ENCODE measurements at places on chromosomes 6 and 20.

GRCh38 chr6:38495922-38496635, 143.7 kb downstream of the BTBD9 start:
- peak; percentile 19 for DNase-seq

DNA sequence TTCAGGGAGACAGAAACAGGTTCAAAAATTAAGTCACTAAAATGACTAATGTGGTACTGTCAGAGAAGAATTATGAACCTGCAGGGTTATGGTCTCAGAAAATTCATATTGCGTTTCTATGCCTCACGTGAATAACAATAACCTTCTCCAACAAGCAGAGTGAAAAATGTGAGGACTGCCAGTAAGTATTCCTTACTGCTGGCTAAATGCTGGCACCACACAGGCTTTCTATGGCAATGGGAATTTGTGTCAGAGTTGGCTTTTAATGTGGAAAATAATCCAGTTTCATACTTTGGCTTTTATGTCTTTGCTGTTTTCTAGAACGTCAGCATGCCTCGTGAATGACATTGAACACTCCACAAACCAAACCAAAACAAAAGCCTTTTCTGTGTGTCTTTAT, 656.0 kb downstream of the KIF16B start:
- DNase-seq, result no peak

DNA sequence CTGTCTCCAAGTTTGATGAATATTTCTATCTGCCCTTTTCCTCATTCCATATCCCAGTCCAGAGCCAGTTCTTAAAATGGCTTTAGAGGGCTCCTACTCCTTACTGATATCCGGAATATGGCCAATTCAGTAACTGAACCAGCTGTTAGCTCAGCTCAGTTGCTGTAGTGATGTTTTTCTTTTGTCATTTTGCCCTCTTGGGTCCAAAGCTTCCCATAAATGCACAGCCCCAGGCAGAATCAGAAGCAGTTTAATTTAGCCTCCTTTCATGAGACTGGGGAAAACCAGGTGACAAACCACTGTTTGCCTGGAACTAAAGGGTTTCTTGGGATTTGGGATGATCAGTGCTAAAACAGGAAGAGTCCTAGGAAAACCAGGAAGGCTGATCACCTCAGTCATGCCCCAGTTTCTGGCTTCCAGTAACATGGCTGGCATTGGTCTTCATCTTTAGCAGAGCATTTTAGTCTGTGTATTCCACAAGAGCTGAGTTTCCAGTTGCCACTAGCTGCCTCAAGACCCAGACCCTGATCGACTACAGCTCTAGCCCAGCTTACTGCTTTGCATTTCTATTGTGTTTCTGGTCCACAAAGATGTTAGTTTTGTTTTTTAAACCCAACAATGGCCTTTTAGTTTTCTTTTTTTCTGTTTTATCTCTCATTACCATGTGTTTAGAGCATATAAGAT, 40.6 kb upstream of the REV3L start:
- no peak for DNase-seq

GRCh38 chr6:156174031-156174890, 602.9 kb upstream of the ARID1B start:
- DNase-seq, result no peak

GRCh38 chr6:30769088-30769852, 24.9 kb upstream of the IER3 start:
- DNase-seq, result peak; percentile 96

DNA sequence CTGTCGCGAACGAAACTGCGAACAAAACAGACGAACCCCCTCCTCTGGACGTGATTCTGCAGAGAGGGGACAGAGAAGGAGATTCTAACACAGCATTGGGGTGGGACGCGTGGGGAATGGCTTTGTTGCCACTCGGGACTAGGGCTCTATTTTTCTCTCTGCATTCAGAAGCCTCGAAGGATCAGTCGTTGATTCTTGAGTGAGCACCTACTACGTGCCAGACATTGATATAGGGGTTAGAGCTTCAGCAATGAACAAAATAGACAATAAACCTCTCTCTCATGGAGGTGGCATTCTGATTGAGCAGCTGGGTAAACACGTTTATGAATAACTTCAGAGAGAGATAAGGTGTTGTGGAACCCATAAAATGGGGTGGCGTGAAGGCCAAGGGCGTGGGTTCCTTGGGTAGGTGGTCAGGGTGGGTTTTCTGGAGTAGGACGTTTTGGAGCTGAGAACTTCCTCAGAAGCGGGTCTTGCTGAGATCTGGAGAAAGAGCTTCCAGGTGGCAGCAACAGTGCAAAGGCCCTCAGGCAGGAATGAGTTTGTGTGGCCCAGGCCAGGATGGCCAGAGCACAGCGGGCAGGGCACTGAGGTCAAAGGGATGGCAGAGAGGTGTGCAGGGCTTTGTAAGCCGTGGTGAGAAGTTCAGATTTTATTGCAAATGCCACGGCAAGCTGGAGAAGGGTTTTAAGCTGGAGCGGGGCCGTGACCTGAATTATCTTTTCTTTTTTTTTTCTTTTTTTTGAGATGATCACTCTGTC, 884 bp downstream of the SLC2A10 start:
- no peak for DNase-seq

- DNase-seq, result peak; percentile 55
Observed at GRCh38 chr6:97059473-97059872, 134.9 kb downstream of the KLHL32 start.

DNA sequence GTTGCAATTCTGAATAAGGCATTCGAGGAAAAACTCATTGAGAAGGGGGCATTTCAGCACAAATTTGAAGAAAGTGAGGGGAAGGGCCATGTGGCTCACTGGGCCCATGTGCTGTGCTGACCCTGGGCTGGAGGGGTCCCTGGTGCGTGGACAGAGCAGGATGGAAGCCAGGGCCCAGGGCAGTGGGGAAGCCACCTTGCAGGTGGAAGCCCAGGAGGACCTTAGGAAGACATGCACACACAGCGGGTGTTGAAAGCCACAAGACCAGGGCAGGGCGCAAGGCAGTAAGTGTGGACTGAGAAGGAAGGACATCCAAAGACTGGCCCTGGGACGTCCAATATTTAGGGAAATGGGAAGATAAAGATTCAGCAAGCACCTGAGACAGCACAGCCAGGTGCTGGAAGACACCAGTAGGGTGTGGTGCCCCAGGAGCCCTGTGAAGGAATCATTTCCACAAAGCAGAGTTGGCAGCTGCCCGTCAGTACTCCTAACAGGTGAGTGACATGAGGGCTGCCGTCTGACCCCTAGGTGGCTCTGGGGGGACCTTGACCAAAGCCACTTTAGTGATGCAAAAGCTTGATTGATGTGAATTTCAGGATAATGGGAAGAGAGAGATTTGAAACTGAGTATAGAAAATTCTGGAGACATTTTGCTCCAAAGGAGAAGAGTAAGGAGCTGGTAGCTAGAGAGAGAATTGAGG, 254.4 kb upstream of the EXOC2 start:
- DNase-seq, result no peak

All from dermis blood vessel endothelial cell (primary cell).